Dorsolateral prefrontal cortex (tissue), 122 donors: ENCODE measurements at places on chromosomes 1 and 21.

GRCh38 chr1:216686860-216687766, 36.1 kb downstream of the ESRRG start:
- DNase-seq: no peak

DNA sequence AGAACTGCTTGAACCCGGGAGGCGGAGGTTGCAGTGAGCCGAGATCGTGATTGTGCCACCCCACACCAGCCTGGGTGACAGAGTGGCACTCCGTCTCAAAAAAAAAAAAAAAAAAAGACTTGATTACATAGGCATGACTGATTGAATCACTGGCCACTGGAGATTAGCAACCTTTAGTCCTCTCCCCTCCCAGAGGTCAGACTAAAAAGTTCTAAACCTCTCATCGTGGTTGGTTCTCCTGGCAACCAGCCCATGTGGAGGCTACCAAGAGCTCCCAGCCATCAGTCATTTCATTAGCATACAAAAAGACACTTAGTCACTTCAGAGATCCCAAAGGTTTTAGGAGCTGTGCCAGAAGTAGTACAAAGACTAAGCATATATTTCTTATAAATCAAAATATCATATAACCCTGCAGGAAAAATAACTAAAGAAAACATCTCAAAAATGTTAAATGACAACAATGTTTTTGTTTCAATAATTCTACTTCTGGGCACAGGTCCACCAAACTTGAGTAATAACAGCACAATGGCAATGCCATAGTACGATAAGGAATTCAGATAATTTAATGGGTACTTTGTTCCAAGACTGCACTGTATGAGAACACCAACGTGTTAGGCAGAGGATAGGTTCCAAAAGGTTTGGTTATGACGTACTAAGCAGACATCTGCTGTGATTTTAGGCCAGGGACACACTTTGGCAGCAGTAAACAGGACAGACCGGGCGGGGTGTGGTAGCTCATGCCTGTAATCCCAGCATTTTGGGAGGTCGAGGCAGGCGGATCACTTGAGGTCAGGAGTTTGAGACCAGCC, 18.1 kb downstream of the USP48 start:
- DNase-seq: no peak

DNA sequence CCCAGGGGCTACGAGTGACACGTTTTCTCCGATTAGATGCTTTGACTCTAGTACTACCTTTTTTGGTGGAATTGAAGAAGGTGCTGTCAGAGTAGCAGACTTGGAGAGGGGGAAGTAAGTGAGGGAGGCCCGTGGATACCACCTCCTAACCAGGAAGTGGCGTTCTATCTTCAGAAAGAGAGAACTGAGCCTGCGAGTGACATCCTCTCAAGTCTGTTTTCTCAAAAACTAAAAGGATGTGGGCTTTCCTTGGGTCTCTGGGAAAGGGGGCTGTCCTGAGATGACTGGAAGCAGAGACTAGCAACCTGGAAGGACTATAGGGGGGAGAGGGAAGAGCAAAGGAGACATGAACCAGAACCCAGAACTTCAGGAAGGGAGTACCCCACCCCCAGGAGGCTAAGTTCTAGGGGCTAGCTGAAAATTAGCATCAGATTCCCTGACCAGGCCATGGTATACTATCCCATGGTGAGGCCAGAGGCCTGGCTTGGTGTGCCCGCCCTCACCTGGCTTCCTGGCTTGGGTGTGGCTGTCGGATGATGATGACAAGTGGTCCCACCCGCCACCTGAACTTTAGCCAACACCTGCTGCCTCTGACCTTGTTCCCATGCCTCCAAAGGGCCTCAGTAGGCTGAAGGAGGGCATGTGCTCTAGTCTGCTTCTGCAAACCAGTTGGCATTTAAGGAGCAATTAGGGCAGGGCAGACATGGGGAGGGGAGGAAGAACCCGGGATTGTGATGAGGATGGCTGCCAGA, 49.1 kb downstream of the ATP2B4 start:
- no peak for DNase-seq

GRCh38 chr1:98557895-98558294, 103.6 kb upstream of the SNX7 start:
- no peak for DNase-seq

DNA sequence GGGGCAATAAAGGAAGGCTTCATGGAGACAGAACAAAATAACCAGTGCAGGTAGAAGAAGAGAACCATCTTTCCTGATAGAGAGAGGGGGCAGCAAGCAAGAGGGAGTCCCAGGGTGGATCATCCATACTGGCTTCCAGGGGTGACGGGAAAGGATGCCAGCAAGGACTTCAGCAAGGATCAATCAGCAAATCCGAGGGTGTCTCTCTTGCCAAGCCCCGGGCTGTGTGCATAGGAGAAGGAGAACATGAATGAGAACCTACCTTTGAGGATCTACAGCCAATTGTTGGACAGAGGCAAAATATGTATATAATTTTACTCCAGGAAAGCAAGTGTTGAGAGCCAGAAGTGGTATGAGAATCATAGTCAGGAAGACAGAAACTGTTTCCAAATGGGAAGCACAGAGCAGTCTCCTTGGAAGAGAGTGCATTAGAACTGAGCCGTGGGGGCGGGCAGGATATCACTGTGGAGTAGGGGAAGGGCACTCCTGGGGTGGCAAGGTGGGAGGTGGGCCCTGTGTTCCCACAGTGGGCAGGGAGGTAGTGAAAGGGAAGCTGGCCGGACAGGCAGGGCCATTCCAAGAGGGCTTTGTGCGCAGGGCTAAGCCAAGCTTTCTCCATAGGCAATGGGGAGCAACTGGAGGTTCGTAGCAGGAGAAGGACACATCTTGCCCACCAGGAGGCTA, 1.1 kb upstream of the S100A9 start:
- no peak for DNase-seq

- DNase-seq: no peak
These were observed 57.1 kb upstream of the DR1 start for GRCh38 chr1:93288558-93288957.

- no peak for DNase-seq
These were observed 4.4 kb downstream of the HPCA start for GRCh38 chr1:32890516-32891240.

- no peak for DNase-seq
These were observed 124.2 kb upstream of the L1TD1 start for GRCh38 chr1:62070384-62071011.

DNA sequence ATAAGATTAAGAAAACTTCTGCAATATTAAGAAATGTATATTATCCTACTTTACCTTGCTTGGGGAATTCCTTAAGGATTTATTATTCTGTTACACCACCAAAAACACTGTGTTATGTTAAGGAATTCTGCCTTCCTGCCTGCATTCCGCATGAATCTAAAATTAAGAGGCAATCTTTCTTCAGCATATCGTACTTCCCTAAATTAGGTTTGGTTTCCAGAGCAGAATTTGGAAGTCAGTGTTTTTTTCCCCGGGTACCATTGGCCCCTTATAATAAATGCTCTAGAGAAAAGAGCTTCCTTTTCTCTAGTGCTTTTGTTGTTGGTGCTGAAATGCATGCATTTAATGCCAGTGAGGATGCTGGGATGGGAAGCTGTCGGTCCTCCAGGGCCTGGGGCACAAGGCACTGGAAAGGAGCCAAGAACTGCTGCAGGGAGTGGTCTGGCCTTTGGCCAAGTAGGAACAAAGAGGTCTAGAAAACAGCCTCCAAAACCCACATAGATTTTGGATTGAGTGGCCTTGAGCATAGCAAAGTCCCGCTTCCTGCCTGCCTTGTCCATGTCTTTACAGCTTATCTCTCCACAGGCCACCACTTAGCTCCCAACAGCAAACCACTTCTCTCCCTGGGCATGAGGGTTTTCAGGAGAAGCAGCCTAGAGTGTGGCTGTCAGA, 69.9 kb downstream of the RRAGC start:
- no peak for DNase-seq

DNA sequence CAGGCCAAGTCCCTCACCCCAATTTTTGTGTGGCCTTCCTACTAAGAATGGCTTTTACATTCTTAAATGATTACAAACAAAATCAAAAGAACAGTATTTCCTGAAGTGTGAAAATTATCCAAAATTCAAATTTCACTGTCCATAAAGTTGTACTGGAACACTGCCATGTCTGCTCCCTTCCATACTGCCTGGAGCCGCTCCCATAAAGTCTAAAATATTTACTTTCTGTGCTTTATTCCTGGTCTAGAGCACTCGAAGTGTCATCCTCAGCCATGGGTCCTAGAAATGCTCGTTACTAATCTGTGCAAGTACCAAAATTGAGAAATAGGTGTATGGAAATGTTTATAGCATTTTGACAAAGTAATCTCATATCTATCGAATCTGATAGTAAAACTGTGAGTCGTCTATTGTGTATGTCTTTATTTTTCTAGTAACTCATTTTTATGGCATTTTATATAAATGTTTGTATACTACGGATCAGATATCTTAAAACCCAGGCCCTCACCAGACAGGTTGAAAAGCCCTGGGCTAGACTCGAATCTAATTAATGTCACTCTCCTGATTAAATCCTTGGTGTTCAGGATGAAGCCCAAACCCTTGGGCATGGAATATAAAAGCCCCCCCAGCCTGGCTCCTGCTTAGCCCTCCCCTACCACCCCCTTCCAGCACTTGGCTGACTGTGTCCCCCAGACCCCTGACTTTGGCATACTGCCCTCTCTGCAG, 4.9 kb downstream of the LBR start:
- no peak for DNase-seq

- no peak for DNase-seq
These were observed 213.8 kb downstream of the GRIK1 start for GRCh38 chr21:29726044-29726443.

DNA sequence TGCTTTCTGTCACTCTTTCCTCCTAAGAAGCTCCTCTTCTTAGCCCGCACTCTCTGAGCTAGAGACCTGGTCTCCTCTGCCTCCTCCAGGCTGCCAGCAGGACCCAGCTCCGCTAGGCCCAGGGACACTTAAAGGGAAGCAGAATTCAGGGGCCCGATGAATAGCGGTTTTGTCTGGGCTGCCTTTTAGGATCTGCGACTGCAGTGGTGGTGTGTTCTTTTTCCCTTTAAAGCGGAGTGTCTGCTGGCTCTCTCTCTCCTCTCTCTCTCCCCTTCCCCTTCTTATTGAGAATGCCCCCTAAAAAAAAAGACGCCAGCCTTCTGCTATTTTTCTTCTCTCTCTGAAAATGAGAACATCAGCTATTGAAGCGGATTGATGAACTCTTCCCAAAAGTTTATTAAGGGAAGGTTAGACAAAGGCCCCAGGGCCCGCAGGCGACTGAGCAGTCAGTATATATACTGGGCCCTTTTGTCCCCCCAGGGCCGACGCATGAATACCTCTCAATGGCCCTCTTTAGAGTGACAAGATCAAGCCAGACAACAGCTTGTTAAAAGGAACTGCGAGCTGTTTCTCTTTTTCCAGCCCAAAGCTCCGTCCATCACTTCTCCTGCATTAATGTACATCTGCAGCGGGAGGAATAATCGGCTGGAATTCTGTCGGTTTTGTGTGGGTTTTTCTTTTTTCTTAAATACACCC, 27.0 kb downstream of the PAX7 start:
- DNase-seq: no peak

DNA sequence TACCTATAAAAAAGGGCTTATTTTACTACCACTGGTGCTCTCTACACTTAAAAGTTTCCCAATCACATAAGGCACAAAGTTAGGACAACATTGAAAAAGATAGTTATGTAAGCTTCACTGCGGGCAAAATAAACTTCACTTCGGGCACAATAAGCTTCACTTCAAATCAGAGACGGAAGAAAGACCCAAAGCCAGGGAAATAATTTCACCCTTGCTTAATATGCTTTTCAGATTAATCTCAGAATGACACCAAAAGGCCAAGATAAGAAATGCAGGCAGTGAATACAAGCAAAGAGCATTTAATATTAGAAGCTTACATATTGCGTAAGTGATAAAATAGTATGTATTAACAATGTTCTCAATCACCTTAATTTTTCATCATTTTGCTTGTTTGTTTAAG, 444.2 kb downstream of the SETD4 start:
- DNase-seq: no peak

- DNase-seq: no peak
These were observed 71.7 kb downstream of the APP start for GRCh38 chr21:26098772-26099397.

DNA sequence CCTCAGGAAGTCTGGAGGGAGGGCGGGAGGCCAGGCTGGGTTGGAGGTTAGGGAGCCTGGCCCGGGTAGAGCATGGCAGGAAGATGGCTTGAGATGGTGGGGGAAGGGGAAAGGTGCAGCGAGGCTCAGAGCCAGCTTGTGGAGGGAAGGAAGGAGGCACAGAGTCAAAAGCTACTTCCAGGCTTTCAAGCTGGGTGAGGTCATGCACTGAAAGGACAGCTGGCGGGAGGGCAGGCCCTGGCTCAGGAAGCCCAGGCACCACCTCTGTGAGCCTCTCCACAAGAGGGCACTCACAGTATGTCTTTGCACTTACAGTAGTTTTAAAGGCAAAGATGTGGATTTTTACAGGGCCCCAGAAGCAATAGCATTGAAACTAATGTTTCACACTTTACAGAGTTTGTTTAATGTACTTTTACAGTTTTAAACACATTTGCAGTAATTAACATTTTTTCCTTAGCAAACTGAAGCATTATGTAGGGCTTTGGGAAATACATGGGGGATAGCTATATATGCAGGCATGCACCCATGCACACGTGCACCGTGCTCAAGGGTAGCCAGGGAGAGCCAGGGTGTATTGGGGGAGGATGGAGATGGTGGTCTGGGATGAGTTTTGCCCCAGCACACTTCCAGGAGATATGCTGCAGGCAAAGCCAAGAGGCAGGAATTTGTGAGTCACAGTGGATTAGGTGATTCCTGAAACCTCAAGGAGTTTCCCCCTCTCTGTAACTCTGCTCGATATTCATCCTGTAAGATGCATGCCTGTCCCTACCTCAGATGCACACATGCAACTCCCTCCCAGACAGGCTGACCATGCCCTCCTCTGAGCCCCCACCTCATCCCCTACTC, 6.1 kb upstream of the ADAM15 start:
- DNase-seq: peak; percentile 77

DNA sequence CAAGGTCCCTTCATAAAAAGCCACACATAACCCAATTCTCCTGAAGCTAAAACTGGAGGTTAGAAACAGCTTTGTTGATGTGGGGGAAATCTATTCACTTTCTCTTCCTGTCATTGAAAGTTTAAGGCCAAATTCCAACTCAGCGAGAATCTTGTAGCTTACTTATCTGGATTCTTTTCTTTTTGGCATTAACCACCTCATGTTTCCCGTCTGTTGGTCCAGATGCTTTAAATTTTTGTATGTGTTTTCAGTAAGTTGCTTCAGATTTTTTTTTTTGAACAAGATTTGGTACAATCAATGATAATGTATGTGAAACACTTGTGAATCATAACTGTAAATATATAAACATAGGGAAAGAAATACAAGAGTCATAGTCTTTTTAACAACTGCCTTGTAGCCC, 33.7 kb upstream of the NEK7 start:
- DNase-seq: no peak

DNA sequence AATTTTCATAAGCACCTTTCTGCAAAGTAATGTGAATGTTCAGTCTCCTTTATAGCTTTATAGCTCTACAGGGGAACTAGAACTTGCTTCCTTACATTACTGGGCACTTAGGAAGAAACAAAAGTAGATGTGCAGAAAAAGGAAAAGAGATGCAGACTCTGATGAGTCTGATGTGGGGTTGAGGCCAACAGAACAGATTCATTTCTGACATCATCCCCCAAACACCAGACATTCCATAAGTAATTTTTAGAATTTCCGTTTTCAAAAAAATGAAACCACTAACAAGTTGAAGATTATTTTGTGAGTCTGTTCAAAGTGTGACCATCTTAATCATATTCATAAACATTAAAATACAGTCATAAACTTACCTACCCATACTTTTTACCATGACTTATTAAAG, 96.0 kb downstream of the NRIP1 start:
- DNase-seq: no peak
